GM19239 (cell line): ENCODE measurements at places on chromosomes 12 and 14.

GRCh38 chr12:52681526-52682380 is 1.5 kb upstream of the KRT1 start:
- no peak for DNase-seq

GRCh38 chr14:68333262-68333661 is 459.6 kb downstream of the ZFP36L1 start:
- no peak for DNase-seq

- DNase-seq: no peak
These were observed 17.1 kb downstream of the POMT2 start for GRCh38 chr14:77303417-77304156.

DNA sequence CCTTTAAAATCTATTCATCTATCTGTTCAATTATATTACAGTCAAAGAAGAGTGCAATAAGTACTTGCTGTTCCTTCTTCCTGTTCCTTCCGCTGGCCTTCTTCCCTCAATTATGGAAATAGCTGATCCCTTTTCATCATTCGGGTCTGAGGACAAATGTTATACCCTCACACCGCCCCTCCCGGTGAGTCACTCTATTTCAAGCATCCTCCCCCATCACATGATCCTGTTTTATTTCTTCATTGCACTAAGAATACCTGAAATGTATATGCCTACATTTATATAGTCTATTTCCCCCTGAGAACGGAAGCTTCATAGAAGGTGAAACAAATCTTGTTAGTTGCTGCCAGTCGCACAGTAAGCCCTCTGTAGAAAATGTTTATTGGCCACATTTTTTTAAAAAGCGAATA is 2.5 kb downstream of the SLC38A1 start:
- no peak for DNase-seq
